HL-60 (cell line): ENCODE measurements at places on chromosomes 7 and 10.
A peak's percentile ranks its signal among the peaks of the same experiment; 100 is the strongest.

DNA sequence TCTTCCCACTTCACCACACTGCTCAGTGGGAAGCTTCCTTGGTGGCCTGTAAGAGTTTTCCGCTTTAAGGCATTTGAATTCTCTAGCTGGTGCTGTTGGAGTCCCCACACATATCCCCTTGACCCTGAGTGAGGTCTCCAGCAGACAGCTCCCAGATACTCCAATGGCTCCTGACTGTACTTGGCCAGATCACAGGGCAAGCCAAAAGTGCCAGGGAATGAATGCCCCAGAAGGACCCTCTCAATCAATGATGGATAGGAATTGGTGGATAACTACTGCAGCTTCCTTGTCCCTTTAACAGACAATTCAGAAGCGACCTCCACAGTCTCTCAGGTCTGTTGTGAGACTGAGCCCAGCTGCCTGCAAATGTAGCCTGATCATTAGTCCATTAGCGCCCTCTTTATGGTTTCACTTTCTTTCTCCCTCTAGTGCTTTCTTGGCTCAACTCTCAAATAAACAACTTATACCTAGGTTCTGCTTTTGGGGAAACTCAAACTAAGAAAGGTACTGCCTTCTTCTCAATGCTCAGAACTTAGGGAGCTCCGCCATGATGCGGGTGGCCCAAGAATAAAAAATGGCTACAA is 283.0 kb downstream of the TCF7L2 start:
- DNase-seq = no peak

- no peak for DNase-seq
Measured at GRCh38 chr7:75985518-75986146, 8.8 kb downstream of the TMEM120A start.

GRCh38 chr10:129035052-129035827 is 431.8 kb upstream of the MGMT start:
- DNase-seq = no peak

- DNase-seq = no peak
Measured at GRCh38 chr10:45660876-45661411, 11.6 kb downstream of the ZFAND4 start.

GRCh38 chr7:46752881-46753366 is 829.0 kb downstream of the TNS3 start:
- DNase-seq = no peak

GRCh38 chr7:140702774-140703173 is 6.3 kb downstream of the NDUFB2 start:
- DNase-seq = no peak

DNA sequence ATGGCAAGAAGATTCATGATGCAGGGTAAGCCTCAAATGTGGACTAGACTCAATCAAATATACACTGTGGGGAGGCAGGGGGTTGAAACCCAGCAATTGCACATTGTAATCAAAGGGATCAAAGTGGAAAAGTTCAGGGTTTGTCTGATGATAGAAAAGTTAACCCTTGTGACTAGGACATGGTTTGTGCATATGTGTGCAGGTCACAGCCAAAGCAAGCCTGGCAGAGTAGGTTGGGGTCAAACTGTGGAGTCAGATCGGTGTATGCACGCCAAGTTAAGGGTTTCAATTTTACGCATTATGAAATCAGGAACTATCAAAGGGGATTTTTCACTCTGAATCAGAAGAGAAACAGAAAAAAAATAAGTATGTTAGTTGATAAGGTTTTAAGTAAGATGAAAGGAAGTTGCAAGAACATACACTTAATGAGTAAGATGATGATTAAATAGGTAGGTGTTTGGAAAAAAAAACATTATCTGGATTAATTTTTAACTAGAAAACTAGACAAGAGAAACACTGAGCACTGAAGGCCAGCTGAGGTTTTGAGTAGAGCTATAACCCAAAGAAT is 188.3 kb downstream of the DGKB start:
- no peak for DNase-seq

DNA sequence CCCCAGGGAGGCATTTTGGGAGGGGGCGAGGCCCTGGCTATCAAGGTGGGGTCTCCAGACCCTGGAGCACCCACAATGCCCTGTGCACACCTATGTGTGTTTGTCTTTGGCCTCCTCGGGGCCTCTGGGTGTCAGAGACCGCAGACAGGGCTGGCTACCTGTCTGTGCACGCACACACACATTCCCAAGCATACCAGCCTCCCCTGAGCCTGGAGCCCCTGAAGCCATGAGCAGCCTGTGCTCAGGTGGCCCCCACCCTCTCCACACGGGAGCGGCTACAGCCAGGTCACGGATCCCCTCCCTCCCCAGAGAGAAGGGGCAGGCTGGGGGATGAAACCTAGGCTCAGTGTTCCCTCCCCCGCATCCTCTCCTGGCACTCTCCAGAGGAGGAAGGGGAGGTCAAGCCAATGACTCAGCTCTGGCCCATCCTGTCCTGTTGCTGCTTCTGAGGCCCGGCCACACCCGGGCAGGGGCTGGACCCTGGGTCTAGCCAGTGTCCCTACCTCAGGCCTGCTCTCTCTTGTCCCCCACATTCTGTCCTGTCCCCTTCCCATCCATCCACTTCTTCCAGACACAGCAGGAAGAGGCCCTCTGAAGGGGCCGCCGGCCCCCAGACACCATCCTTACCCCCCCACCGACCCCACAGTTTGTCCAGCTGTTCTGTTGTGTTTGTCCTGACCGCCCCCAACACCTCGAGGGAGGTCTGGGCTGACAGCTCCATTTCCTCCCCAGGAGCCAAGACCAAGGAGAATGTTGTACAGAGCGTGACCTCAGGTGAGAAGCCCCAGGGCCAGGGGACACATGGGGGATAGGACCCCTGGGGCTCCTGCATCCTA is 720 bp downstream of the SNCG start:
- DNase-seq = no peak

DNA sequence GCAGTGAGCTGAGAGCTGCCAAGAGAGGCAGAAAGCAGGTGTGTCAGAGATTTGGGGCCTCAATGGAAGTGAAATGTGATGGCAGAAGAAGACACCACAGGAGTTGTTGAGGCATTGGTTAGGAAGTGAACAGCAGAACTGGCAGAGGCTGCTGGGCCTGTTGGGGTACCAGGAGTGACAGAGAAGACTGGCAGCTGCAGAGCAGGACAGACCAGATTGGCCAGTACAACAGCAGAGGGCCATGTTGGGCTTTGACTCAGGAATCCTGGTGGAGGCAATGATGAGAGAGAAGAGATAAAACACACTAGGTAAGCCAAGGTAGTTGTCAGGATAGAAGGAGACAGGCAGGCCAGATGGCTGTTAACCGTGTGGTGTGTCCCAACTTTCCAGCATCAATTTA is 19.9 kb upstream of the HERPUD2 start:
- DNase-seq = no peak

DNA sequence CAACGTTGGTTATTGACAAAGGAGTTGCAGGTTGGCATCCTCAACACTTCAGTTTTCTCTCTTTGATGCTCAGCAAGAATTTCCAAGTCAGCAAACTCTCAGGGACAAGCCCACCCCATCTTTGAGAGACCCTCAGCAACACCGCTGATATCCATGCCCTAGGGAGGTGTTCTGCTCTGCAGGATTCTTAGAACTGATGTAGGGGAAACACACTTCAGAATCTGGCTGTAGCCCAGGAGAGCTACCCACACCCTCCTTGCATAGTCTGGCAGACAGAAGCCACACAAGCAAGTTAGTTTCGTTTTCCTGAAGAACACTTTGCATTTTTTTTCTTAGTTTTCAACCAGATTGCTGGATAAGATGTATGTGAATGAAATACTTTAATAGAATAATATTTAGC is 822 bp downstream of the SAMD9L start:
- DNase-seq = peak; percentile 32

- DNase-seq = no peak
Measured at GRCh38 chr10:77732213-77733003, 94.8 kb upstream of the KCNMA1 start.

DNA sequence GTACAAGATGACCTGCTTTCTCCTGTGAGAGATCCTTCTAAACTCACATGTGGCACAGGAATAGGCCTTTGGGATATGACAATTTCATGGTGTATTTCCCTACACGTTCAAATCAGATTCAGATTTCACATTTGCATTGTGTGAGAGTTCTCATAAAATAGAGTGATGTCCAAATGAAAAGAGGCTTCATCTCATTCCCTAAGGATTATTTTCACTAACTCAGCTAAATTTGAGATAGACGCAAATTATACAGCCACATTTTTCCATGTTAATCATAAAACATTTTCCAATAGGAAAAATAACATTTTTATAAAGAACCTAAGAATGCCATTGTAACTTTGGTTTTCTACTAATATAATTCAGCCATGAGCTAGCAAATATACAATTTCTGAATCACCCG is 35.5 kb upstream of the PARD3 start:
- DNase-seq = no peak

- peak; percentile 37 for DNase-seq
Measured at GRCh38 chr10:86678999-86679792, 10.9 kb downstream of the LDB3 start.

DNA sequence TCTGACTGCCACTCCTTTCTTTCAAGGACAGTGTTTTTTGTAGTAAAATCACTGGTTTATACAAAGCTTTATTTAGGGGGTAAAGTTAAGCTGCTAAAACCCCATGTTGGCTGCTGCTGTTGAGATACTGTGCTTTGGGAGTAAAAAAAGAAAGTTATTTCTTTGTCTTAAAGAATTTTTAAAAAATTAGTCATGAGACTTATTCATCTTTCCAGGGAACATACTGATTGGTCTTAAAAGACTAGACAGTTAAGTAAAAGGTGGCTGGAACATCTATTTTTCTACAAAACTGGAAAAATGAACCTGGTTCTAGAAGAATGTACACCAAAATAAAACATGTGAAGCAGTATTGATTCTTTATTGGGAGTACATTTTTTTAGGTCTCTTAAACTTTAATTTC is 20.6 kb downstream of the BBIP1 start:
- no peak for DNase-seq

DNA sequence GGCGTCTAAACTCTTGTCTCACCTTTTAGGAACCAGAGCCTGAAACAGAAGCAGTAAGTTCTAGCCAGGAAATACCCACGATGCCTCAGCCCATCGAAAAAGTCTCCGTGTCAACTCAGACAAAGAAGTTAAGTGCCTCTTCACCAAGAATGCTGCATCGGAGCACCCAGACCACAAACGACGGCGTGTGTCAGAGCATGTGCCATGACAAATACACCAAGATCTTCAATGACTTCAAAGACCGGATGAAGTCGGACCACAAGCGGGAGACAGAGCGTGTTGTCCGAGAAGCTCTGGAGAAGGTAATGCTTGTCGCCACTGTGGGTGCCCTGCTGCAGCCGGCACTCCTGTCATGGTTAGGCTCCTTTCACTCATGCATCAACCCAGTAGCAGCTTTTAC is 113.1 kb downstream of the ZMYND11 start:
- DNase-seq = no peak

DNA sequence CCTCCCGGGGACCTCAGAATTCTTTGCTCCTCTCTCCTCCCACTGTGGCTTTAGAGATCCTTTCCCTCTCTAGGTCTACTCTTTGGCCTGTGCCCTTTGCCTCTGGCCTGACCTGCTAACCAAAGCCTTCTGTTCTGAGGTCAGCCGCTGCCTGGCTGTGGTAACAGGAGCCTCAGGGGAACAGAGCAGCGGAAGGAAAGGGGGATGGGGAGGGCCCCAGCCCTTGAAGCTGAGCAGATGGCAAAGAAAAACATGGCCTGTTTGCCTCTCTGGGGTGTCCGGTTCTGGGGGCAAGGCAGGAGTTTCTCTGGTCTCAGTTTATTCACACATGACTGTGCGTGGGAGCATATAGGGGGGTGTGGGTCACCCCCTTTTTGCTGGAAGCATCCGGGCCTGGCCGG is 28.2 kb downstream of the COL26A1 start:
- DNase-seq = no peak

- peak; percentile 42 for DNase-seq
Measured at GRCh38 chr7:29194594-29195427, at the start of gene CHN2. Gene CHN2 (plus strand): TSS chr7:29194775.

GRCh38 chr7:35386816-35387706 is 133.2 kb upstream of the TBX20 start:
- no peak for DNase-seq

GRCh38 chr7:124275411-124275810 is 242.5 kb upstream of the TMEM229A start:
- no peak for DNase-seq

GRCh38 chr7:70619659-70620058 is 512.3 kb upstream of the GALNT17 start:
- no peak for DNase-seq

GRCh38 chr7:21089653-21090052 is 303.0 kb upstream of the SP8 start:
- DNase-seq = no peak

DNA sequence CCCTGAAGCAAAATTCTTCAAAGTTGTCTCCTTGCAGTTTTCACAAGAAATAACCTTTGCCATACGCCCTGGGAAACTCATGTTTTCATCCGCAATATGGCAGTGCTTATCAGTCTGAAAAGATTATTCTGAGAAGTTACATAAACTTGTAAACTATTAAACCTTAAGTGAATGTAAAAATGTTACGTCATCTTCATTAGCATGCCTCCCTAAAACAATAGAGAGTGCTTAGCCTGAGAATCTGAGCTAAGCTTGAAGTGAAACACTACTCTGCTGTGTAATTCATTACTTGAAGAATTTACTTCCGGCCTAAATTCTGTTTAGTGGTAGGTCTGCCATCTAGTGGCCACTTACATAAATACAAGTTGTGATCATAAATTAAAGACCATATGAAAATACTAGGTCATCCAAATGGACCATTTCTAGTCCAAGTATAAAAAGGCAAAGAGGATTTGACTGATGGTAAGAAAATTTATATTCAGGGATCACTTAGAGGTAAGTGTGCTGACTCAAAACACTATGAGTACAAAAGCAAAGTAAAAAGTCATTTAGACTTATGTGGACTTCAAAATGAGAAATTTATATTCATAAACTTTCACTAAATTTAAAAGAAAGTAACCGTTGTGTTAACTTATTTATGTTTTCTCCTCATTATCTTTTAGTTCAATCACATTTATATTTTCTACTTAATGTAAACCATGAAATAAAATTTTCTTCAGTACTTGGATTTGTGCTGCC is 745.1 kb upstream of the LRRTM3 start:
- DNase-seq = peak; percentile 39

DNA sequence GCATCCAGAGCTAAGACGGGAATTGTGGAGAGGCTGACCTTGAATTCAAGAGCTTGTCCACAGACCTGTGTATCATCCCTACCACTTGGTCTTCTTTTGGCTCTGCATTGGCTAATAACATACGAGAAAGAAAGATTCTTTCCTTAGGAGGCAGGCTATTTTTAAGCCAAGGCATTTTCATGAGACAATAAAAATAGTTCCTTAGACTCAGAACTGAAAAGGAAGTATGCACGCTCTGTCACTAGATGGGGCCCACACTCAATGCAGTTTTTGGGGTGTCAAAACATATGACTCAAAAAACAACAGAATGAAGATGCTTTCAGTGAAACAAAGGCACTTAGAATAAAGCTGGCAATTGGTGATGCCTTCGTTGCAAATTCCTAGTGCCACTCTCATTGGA is 265.9 kb upstream of the DGKB start:
- DNase-seq = no peak

- peak; percentile 54 for DNase-seq
Measured at GRCh38 chr7:118288098-118288497, 63.6 kb downstream of the ANKRD7 start.

- DNase-seq = peak; percentile 55
Measured at GRCh38 chr7:2527505-2528467, 8.2 kb downstream of the LFNG start.
